ENCODE measurements at places on chromosomes 5 and 9. TPM values are rescaled to one million over a fixed set of nuclear protein-coding genes. Genes with fewer than 3 reads are reported as not detected.

The SCGB3A2 gene
- 6.4 TPM for total RNA-seq

The DMRT3 gene
- not detected for total RNA-seq

The NSD1 gene
- total RNA-seq: 69.9 TPM

DNA sequence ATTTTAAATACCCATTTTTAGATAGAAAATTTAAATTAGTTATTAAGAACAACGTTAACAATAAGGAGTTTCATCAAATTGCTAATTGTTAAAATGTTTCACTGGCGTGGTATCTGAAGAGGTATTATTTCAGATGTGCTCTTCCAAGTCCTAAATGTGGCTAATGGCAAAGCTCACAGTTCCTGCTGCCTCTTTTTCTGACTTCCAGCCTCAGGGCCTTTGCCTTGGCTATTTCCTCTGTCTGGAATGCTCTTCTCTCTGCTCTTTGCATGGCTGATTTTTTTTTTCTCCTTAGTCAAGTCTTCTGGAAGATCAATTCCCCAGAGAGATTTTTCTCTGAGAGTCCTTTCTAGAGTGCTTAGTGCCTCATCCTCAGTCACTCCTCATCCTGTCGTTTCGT, 9.6 kb upstream of the SSBP2 start:
- DNase-seq: no peak

DNA sequence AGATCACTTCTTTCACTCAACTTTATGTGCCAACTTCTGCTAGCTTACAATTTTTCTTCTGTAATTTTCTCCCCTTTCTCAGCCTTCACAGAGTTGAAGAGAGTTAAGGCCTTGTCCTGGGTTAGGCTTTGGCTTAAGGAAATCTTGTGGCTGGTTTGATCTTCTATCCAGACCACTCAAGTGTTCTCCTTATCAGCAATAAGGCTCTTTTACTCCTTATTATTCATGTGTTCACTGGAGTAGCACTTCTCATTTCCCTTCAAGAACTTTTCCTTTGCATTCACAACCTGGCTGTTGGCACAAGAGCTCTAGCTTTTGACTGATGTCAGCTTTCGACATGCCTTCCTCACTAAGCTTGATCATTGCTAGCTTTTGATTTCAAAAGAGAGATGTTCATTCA, 86.9 kb upstream of the ALDH1B1 start:
- no peak for DNase-seq

- no peak for DNase-seq
Measured at GRCh38 chr9:123997665-123998277, 13.8 kb upstream of the LHX2 start.
